Esophagus muscularis mucosa (tissue), 4 donors: ENCODE measurements at places on chromosomes 12 and 14. TPM values are rescaled to one million over a fixed set of nuclear protein-coding genes. Genes with fewer than 3 reads are reported as not detected.

DNA sequence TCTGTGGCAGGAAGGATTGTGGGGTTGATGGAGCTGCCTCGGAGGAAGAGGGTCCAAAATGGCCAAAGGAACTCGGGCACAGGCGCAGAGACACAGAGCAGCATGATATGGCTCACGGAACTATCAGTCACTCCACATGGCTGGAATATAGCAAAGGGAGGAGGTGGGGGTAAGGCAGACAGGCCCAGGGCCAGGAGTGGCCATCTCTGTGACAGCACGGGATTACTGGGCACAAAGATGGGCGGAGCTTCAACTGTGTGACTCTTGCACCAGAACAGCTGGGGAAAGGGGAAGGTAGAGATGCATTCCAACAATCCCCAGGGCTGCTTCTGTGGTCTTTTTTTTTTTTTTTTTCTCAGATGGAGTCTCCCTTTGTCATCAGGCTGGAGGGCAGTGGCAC lies 24.8 kb upstream of the EML1 start:
- peak overlapping the region; percentile 67 for H3K27ac ChIP-seq
- no peak for DNase-seq

- H3K27me3 ChIP-seq, result no peaks in the 10 kb centered on the region
- H3K4me1 ChIP-seq, result no peaks in the 10 kb centered on the region
- DNase-seq, result no peak
- no peak overlapping the region for H3K4me3 ChIP-seq
Measured at GRCh38 chr14:73695997-73696396, 18.2 kb downstream of the PNMA1 start.

Gene CSAD
- 17.2 TPM for total RNA-seq

Gene DIO2
- total RNA-seq, result 17.8 TPM
